Activated T-cell treated with anti-CD3 and anti-CD28 coated beads for 1 hour (primary cell): ENCODE measurements at places on chromosomes 7 and 10.

GRCh38 chr10:49289480-49289879, 9.5 kb upstream of the C10orf71 start:
- DNase-seq, result no peak

GRCh38 chr10:66277481-66277880, 648.4 kb upstream of the LRRTM3 start:
- DNase-seq, result no peak

DNA sequence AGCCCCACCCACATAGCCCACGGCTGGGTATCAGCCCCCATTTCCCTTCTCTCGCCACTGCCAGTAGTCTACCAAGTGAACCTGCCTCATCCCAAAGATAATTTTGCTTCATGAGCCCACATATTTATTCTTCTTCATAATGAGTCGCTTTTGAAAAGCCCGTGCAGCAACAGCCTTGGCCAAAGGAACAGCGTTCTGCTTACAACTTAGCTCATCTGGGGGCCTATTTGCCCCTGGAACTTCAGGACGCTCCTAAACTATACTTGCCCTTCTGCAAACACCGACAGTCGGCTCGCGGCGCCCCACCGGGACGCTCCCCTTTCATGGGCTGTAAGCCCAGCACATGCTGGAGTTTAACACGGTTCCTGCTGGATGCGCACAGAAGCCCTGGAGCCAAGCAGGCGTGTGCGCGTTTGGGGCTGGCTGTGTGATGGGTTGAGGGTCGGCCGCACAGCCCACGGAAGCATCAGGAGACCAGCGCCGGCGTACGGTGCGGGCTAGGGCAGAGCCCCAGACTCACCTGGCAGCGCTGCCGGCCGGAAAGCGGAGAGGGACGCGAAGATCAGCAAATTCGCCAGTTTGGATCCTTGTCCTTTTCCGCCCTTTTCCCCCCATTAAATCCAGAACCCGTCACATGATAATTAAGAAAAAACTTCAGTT, 370 bp downstream of the TMEM60 start:
- DNase-seq, result no peak

GRCh38 chr10:88117869-88118632, 254.6 kb downstream of the PTEN start:
- DNase-seq, result no peak

DNA sequence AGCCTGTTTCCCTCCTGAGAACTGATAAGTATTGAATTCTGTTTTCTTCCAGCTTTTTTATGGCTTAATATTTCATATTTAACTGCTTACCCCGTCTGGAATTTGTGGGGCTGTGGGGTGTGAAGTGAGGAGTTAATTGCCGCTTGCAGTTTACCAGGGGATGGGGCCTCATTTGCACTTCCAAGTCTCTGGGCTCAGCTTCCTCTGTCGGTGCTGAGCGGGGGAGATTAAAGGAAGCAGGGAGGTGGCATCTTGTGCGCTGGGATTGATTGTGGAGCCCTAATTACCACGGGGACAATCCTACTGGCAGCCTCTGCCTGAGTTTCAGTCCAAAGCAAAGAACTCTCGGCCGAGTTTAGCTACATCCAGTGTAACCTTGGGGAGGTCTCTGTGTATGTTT, 33.4 kb downstream of the ELFN1 start:
- DNase-seq, result no peak

DNA sequence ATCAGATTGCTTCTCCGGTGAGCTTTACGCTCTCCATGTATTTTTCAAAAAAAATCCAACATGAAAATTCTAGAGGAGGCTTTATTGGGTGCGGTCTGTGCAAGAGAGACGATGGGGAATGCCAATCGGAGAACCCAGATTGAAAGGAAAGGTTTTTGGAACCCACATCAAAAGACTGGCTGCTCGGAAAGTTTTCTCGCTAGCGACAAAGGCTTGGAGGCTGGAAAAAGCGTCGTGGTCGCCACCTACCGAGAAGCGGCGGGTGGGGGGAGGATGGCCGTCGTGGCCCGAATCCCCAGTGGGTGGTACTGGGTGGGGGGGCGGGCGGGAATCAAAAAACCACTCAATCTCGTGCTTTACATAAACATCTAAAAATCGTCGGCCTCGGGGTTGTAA, 1.1 kb upstream of the GTF2I start:
- peak; percentile 47 for DNase-seq

- DNase-seq, result no peak
These were observed at the start of gene TEX47 for GRCh38 chr7:88795553-88795952. TEX47 (minus strand) TSS chr7:88795737; CDS start chr7:88794942, 795 bp downstream.

DNA sequence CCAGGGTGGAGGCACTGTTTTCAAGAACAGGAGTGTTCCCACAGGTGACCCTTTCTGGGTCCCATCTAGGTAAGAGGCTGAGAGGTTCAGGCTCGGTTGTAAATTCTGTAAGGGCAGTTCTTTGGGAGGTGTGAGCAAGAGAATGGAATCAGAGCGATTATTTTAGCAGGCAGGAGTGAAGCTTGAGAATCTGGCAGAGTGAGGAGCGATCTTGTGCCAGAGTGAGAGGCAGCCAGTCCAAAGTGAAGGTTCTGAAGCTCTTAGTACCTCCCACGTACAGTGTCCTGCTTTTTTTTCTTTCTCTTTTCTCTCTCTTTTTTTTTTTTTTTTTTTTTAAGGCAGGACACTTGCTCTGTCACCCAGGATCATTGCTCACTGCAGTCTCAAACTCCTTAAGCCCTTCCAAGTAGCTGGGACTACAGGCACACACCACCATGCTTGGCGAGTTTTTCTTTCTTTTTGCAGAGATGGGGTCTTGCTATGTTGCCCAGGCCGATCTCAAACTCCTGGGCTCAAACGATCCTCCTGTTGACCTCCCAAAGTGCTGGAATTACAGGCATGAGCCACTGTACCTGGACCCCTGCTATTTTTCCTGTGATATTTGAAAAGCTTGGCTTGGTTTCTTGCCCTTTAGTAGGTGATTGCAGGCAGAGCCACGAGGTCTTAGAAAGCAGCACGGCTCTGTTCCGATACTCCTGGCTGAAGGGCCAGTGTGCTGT, 10.9 kb downstream of the POR start:
- no peak for DNase-seq

DNA sequence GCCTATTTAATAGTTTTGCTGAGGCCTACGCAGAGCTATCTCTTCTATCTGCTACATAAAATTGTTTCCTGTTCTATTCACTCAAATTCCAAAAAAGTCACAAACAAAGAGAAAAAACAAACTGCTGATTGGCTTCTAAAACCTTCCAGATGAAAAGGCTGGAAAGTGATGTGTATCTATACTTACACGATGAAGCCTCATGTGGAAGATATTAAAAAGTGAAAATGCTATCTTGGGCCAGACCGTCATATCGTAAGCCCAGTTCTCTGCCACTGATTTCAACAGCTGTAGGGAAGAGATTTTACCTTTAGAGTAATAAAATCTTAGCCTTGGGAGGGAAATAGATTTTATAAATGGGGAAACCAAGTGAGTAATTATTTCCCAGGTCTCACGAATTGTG, 394.8 kb downstream of the KIF20B start:
- no peak for DNase-seq

- DNase-seq, result no peak
These were observed 78.4 kb downstream of the RNF216 start for GRCh38 chr7:5702876-5703571.

DNA sequence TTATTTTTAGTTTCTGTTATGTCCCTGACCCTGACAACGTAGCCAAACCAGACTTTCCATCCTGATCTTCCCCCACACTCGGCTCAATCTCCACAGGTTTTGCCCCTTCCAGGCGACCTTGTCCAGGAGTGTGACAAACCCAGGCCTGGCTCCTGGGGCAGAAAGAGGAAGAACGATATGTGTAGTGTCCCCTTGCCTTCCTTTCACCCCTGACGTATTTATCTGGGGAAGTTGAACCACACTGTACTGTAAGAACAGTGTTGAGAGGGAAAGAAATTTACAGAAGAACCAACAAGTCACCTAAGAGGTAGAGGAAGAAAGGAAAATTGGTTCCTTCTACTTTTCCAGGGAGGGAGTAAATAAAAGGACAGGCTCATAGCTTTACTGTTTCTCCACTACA, 158.0 kb downstream of the VTI1A start:
- DNase-seq, result no peak

DNA sequence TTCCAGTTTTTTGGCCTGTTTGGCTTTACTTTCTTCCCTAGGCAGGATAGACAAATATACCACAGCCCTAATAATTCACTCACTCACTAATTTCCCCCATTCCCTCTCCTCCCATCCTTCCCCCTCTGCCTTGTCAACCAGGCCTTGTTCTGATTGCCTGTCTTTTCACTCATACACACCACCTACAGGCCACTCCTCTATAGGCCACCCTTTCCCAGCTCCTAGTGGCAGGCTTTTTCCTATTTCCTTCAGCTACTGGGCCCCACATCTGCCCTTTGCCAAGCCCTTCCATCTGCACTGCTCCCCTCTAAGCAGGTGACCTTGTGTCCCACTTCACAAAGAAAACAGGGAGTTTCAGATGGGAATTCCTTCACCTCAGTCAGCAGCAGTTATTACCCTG, 59.8 kb upstream of the MSRB2 start:
- DNase-seq, result no peak

- DNase-seq, result no peak
These were observed 3.8 kb downstream of the NFE2L3 start for GRCh38 chr7:26155531-26156375.

- no peak for DNase-seq
These were observed 307.9 kb downstream of the PARD3 start for GRCh38 chr10:34507217-34507616.

DNA sequence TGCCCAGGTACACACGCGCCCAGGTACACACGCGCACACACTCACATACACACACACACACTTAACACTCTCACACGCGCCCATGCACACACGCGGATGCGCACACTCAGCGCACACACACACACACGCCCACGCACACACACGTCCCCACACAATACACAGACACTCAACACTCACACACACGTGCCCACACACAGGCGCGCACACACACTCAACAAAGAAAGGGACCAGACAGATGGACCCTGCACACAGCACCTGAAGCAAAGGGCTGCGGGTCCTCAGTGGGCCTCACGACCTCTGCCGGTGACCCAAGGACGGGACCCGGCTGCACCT, 257.4 kb downstream of the ZMYND11 start:
- no peak for DNase-seq

GRCh38 chr10:44995914-44996669, 4.6 kb upstream of the ZNF22 start:
- no peak for DNase-seq

DNA sequence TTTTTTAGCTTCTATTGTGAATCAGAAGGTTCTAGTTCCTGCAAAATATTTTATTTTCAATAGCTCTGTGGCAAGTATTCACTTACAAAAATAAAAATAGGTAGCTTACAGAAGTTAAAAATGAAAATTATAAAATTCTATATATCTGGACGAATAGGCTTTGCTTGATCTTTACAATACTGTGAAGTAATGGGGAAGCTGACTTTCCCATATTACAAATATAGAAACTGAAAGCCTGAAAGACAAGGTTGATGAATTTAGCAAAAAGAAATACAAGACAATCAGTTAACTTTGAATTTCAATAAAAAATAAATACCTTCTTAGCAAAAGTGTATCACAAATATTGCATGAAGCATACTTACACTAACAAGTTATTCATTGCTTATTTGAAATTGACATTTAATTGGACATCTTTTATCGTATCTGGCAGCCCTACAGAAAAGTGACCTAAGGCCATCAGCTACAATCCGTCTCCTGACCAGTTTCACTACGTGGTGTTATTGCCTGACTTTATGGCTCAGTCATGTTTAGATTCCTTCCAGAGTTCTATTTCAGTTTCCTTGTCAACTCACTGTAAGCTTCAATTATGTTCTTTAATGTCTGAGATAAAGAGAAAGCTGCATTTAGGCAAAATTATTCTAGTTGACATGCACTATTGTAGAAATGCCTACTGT, 310.5 kb upstream of the HGF start:
- no peak for DNase-seq

GRCh38 chr10:93481637-93482144, 443 bp downstream of the MYOF start:
- DNase-seq, result no peak

GRCh38 chr7:52897713-52898112, 137.7 kb upstream of the POM121L12 start:
- DNase-seq, result no peak

DNA sequence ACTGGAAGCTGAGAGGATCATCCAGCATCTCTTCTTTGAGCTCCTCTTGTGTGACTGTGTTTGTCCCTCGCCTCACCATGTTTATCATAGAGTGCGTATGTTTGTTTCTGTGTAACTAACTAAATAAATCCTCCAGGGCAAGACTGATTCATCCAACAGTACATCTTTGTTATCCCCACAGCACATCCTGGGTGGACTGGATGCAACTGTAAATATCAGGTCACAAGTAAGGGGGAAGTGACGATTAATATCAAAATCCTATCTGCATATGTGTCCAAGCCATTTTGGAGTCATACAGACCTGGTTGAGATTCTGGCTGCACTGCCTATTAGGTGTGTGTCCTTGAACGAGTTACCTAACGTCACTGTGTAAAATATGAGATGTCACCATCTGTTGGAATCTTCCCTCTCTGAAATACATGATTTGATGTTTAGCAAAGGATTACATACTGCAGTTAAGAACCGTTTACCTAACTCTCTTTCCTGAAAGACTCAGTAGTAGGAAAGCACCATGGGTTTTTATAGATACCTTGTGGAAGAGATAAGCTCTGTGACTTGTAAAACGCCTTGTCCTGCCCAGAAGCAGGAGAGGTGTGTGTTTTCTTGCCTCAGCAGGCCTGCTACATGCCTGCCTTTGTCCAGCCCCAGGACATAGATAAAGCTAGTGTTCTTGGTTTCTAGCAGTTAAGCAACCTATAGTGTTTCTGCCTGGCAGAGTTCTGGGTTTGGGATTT, 25.8 kb downstream of the WBP1L start:
- DNase-seq, result no peak

DNA sequence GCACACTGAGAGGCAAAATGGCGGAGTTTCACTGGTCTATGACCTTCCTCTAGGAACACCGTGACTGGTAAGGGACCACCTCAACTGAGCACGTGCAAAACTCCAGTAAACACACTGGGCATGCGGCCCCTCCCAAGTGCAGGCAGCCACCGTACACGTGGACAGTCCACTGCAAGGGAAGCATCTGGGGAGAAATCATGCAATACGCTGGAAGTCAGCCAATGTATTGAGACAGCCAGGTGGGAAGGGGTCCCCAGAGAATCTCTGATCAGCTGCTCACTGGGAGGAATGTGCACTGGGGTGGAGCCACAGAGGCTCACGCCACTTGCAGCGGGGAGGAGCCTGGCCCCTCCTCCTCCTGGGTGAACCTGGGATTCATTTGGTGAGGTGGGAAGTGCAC, 49.3 kb downstream of the CFAP46 start:
- no peak for DNase-seq

GRCh38 chr10:116608686-116609594, 11.8 kb upstream of the PNLIPRP2 start:
- no peak for DNase-seq
